ENCODE measurements at places on chromosomes 1 and 21.

DNA sequence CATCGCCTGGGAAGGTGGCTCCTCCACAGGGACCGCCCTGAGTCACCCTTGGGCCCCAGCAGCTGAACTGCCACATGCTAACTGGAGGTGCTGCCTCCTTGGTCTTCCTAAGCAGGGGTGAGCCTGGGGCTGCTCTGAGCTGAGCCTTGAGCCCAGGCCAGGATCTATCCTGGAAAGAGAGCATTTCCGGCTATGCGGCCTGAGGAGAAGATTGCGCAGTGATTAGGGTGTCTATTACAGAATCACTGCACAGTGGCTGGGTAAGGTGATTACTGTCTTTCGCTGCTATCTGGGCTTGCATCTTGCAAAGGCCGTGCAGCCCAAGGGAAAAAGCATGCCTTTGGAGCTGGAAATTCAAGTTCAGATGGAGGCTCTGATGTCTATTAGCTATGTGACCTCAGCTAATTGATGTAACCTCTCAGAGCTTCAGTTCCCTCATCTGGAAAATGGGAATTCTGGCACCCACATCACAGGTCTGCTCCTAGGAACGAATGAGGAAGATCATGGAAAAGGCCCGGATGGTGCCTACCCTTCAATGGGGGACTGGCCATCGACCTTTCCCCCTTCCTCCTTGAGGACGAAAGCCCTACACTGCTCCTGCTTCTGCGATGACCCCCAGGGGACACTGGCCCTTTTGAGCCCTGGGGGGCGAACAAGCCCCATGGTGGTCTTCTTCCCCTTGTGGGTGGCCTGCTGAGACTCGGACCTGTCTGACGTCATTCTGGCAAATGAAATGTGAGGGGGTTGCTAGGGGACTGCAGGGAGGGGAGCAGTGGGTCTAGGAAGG, 38.0 kb downstream of the GPR161 start:
- DNase-seq: no peak

DNA sequence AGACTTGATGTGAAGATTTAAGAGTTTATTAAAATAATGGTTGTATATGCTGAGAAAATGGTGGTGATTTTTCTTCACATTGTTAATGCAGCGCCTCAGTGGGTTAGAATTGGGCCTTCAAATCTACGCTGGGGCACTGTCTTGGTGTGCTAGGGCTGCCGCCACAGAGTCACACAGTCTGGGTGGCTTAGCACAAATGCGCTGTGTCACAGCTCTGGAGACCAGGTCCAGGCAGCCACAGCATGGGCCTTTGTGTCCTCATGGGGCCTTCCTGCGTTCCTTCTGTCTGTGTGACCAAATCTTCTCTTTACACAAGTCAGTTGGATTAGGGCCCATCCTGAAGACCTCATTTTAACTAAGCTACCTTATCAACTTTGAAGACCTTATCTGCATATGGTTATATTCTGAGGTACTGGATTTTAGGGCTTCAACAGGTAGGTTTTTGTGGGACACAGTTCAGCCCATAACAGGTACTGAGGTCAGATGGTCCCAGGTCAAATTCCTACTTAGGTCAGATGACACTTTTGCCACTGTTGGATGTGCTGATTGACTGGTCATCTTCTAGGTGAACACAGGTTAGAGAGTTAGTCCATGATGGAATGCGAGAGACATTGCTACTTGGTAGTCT, 17.5 kb downstream of the TRAPPC10 start:
- no peak for DNase-seq

GRCh38 chr1:173603056-173603591, at the start of gene SLC9C2:
SLC9C2 (minus strand) TSS chr1:173603072; CDS start chr1:173601776, 1,296 bp downstream.
- no peak for DNase-seq

GRCh38 chr1:112509005-112509659, 367 bp downstream of the WNT2B start:
- DNase-seq: no peak

- no peak for DNase-seq
These were observed 53.4 kb upstream of the ATP5PO start for GRCh38 chr21:33968995-33969348.

DNA sequence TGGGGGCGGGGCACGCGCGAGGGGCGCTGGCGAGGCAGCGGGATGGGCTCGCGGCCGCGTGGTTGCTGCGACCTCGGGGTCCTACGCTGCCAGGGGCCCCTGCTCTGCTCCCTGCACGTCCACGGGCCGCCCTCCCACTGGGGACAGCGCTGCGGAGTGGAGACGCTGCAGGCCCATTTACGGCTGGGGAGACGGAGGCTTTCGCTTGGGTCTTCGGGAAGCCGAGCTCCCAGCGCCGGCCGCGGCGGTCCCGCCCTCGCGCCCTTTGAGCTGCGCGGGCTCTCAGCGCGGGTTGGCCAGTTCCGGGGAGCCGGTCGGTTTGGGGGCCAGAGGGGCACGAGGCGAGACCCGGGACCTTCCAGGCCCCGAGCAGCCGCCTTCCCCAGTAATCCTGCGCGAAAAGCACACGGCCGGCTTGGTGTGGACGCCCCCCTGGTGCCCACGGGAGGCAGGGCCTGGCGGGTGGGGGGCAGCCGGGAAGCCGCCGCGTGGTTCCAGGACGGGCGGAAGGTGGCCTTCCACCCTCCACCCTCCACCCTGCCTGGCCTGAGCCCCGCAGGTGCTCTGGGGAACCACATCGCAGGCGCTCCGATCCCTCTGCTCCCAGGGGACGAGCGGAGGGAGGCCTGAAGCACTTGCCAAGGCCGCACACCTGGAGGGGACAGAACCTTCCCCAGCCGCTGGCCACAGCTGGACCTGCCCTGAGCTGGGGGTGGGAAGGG, 570 bp upstream of the PEX10 start:
- DNase-seq: no peak
